ENCODE measurements at places on chromosomes 7 and 10.

DNA sequence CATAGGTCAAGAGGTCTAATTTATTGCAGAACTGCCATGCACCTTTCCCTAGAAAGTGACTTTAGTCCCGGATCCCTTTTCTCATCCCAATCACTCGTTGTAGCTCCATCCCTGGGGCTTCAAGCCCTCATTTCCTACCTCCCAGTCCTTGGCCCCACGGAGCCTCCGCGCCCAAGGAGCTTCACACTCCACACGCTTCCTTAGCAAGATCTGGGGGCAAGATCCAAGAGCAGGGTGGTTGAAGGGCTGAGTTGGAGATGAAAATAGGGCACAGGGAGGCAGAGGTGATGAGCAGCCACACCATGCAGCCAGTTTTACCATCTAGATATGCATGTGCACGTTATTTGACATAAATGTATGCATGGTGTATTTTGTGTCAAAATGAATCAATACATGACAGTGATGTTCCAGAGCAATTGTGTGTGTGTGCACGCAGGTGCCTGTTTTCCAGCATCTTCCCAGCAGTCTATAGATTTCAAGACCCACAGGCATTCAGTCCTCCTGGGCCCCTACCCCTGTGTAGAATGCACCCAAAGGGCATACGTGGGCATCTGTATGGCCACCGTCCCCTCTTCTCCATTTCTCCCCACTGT, 6.0 kb upstream of the TRPV6 start:
- H3K4me3 ChIP-seq: no peak overlapping the region
- DNase-seq: no peak

DNA sequence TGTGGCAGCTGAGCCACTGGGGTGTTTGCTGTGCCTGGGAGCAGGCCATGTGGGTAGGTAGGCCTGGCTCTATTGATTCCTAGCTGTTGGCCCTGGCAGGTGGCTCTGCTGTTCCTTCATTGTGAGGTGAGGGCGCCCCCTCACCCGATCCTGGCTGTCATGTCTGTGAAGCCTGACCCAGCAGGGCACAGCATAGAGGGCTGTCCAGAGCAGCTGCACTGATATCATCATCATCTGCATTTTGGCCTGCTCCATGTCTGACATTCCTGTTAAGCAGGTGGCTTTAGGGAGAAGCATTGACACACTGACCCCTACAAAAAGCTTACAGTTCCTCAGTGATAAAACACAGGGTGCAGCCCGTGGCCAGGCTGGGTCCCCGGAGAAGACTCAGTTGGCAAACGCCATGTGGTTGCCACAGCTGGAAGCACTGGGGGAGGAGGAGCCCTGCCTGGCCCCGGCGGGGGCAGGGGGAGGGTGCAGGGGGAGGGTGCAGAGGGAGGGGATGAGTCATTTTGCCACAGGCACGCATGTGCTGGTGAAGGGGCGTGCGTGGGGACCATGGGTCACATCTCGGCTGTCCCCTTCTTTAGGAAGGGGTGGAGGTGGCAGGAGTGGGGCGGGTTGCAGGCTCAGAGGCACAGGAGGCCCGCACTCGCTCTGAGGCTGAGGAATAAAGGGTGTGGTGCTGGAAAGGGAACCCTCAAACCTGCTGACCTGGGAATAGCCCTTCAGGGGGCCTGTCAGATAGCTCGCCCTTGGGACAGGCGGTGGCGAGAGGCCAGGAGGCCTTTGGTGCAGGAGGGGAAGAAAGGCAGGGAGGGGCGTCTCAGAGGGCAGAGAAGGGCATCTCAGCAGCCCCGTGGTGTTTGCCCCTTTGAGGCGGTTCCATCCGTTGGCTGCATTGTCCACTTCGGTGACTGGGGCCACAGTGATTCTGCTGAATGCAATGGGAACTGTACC, 31.6 kb downstream of the IKZF1 start:
- H3K27me3 ChIP-seq: no peaks in the 10 kb centered on the region
- H3K36me3 ChIP-seq: peaks cover 8% of the 10 kb centered on the region
- DNase-seq: peak; percentile 61
- peaks cover 37% of the 10 kb centered on the region for H3K4me1 ChIP-seq
- H3K27ac ChIP-seq: no peak overlapping the region

DNA sequence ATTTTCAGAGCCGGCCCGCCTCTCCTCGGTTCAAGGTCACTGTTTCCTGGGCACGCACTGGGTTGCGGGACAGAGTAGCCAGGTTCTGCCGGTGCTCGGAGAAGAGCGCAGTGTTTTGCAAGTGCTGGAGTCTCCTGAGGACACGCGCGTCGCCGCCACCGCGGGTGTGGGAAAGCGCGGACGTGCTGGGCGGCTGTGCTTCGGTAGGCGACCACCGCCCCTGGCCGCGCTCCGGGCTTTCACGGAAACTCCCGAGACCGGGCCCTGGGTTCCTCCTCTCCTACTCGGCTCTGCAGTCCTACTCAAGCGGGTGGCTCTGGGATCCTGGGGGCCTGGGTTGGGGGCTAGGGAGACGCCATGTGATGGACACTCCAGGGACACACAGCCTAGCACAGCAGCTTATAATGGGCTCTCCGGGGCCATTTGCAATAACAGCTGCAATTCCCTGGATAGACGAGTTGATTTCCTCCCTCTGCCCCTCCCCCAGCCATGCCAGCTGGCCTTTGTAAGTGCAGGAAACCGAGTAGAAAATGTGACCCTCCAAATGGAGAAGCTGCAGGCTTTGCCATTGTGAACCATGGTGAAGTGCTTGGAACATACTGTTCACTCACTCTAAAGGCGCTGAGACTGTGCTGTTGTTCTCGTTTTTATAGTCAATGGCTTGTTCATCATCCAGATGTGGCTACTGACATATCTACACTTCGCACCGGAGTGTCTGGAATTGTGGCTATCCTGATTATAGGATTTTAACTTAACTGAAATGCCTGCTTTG, 2.1 kb downstream of the FRAT1 start:
- H3K4me1 ChIP-seq: peaks cover 27% of the 10 kb centered on the region
- H3K4me3 ChIP-seq: peak overlapping the region; percentile 93
- H3K27me3 ChIP-seq: no peaks in the 10 kb centered on the region
- no peak for DNase-seq
- H3K27ac ChIP-seq: peak overlapping the region; percentile 95

DNA sequence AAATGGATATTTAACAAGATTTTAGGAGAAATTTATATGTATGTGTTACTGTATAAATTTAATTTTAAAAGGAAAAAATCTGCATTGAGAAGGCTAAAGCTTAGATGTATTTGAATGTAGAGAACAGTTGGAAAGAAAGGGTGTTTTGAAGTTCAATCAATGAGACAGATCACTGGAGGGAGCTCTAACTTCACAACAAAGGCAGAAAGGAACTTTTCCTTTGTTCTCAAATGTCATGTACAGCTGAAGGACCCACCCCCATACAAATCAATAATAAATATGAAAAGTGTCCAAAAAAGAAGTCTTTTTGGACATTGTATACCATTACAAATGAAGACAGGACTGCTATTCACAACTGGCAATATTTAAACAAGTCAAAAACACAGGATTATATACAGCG, 403.4 kb downstream of the DNAJB9 start:
- H3K36me3 ChIP-seq: no peaks in the 10 kb centered on the region
- no peak for DNase-seq
- no peak overlapping the region for H3K4me3 ChIP-seq
- no peaks in the 10 kb centered on the region for H3K27me3 ChIP-seq

- no peaks in the 10 kb centered on the region for H3K4me1 ChIP-seq
- H3K27ac ChIP-seq: no peak overlapping the region
- peaks cover 8% of the 10 kb centered on the region for H3K36me3 ChIP-seq
- no peak overlapping the region for H3K4me3 ChIP-seq
- no peaks in the 10 kb centered on the region for H3K27me3 ChIP-seq
Measured at GRCh38 chr10:60042914-60043313, 136.6 kb upstream of the CCDC6 start.

GRCh38 chr7:77453531-77453930, 37.4 kb upstream of the GSAP start:
- H3K4me3 ChIP-seq: no peak overlapping the region
- H3K4me1 ChIP-seq: peaks cover 8% of the 10 kb centered on the region
- DNase-seq: no peak
- H3K36me3 ChIP-seq: peaks cover 2% of the 10 kb centered on the region
- H3K27ac ChIP-seq: no peak overlapping the region

DNA sequence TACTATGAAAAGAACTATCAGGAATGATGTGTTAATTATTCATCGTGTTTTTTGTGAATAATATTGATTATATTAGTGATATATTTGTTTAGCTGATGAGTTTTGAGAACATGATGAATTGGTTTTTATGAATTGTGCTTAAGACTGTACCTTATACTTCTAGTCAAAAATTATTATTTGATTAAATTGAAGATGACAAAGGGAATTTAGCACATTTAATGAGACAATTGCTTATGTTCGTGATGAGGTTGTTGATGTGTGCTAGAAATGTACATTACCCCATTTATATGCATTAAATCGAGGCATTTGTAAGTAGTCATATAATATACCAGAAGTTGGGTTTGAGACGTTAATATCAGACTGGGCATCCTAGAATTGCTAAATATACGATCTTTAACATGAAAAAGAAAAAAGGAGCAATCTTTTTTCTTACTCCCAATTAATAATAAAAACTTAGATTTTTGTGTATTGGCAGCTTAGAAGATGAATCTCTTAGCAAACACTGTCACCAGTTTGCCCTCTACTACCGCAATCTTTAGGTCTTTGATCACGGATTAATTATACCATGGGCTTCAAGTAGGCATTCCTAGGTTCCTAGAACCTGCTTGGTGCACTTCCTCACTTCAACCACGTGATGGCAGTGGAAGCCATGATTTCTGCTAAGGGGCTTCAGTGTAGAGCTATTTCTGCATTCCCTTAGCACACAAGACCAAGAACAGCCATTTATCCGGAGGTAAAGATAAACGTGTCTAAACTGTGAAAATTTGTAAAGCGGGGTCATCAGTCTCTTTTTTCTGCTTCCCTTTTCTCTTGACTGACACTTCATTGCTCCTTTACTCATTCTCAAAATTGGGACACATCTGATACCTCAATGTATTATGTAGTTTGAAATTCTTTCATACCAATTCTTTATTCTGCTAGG, 1.6 kb downstream of the KLHDC10 start:
- H3K27ac ChIP-seq: peak overlapping the region; percentile 92
- DNase-seq: peak; percentile 16
- peak overlapping the region; percentile 96 for H3K4me3 ChIP-seq
- peaks cover 8% of the 10 kb centered on the region for H3K36me3 ChIP-seq
- peaks cover 36% of the 10 kb centered on the region for H3K4me1 ChIP-seq
- no peaks in the 10 kb centered on the region for H3K27me3 ChIP-seq

DNA sequence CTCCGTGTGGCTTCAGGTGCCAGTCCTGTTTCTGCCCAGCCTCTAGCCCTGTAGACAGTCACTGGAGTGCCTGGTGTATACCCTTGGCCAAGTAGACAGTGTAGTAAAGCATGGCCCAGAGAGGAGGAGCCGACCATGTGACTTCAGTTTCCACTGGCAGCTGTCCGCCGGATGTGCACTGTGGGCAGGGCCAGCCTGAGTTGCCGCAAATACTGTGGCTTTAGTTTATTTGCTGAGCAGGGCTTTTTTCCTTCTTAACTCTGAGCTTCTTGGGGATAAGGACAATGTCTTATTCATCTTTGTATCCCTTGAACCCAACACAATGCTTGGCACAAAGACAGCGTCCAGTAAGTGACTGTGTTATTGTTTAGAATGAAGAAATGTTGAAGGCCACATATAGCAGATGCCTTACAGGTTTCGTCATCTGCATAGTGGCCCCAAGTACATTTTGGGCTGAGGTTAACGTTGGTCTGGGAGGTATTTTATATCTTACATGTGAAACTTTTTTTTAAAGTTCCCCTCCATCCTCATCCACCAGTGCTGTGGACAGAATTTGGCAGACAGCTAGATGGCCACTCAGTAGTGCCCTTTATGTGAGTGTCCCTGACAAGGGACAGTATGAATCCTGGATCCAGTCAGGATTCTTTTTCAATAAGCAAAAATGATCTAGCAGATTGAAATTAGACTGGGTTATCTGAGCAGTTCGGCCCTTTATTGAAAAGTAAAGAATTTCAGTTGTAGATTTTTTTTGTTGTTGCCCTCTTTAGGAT, 40.6 kb downstream of the CYP17A1 start:
- DNase-seq: no peak
- peaks cover 25% of the 10 kb centered on the region for H3K4me1 ChIP-seq
- peak overlapping the region; percentile 34 for H3K27ac ChIP-seq
- no peak overlapping the region for H3K4me3 ChIP-seq

- H3K4me3 ChIP-seq: no peak overlapping the region
- H3K36me3 ChIP-seq: peaks cover 4% of the 10 kb centered on the region
- H3K27me3 ChIP-seq: peaks cover 48% of the 10 kb centered on the region
- no peaks in the 10 kb centered on the region for H3K4me1 ChIP-seq
Measured at GRCh38 chr7:73635428-73636200, 11.3 kb upstream of the MLXIPL start.

DNA sequence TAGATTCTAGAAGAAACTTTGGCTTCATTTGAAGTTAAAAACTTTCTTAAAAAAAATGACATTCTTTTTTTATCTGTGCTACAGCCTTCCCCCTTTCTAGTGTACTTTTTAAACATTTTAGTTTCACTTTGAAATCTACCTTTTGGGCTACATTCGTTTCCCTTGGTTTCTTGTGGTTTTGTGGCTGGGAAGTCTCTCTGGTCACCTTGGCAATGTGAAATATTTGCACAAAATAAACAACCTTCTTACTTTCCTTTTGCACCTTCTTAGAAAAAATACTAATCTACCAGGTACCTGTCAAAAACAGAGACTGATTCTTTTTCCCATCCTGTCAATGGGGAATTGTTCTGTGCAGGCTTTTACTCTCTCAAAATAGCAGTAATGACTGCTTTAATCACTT, 350.2 kb downstream of the GATA3 start:
- H3K36me3 ChIP-seq: no peaks in the 10 kb centered on the region
- no peak for DNase-seq
- peaks cover 61% of the 10 kb centered on the region for H3K4me1 ChIP-seq
- H3K27me3 ChIP-seq: no peaks in the 10 kb centered on the region
- peak overlapping the region; percentile 74 for H3K4me3 ChIP-seq

DNA sequence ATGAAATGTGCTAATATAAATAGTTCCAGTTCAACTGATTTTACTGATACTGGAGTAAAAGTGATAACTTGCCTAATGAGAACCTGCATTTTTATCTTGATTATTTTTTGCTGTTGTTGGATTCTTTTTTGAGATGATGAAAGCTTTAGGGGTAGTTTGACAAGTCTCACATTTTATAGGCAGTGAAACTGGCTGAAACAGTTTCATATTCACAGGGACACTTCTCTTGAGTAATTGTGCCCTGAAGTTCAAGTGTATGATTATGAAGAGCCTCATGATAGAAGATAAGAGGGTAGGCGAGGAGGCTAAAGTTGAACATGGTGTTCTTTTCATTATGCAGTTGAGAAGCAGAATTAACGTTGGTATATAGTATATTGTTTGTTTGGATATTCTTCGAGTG, 5.1 kb downstream of the AUTS2 start:
- H3K36me3 ChIP-seq: no peaks in the 10 kb centered on the region
- no peak for DNase-seq
- peaks cover 8% of the 10 kb centered on the region for H3K4me1 ChIP-seq

Data from T-helper 17 cell (primary cell).